ENCODE measurements at places on chromosomes 13 and 19.

DNA sequence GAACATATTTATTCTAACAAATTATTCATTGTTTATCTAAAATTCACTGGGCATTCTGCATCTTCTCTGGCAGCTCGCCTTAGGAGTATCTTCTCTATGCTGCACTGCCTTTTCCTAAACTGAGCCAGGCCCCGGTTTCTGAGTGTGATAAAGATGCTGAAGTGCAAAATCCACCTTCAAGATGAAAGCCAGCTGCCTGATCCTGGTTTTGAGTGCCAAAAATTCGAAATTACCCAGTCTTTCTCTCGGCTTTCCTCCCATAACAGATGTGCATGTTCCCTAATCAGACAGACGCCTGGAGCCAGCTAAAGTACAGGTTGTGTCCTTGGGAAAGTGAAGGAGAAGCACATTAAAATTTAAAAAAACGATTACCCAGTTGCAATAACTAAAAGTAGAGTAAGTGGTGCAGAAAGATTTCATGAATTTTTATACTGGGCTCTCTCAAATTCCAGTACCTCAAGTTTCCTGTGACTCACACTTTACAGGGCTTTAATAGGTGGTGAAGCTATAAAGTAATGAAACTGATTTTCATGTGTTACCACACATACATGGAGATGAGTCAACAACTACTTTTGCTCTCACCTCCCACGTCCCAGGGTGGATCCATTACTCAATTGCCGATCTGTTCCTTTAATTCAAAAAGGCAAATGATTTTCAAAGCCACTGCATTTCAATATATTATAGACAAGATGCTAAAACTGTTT lies 65.0 kb upstream of the GTF2F2 start:
- DNase-seq, result no peak

DNA sequence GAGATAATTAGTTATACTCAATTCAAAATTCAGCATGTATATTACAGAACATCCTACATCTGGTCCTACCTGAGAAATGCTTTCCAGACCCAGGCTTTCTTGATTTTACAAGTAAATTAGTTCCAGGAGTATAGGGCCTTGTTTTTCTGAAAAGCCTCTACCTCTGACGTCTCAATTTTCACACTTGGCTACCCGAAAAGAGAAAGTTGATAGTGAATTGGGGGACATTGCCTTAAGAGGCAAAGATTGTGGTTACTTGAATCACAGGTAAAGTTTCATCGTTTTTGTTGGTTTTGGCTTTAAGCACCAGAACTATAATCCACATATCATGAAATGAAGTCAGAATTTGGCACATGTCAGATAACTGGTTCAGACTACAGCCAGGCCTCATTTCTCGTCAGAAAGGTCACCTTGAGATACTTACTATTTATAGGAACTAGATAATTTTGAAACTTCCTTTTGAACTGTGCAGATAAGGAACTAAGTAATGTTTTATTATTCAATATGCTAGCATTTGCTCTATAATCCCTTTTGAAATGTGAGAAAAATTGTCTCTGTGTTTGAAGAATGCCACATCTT lies 30.8 kb downstream of the FAM124A start:
- no peak for DNase-seq

DNA sequence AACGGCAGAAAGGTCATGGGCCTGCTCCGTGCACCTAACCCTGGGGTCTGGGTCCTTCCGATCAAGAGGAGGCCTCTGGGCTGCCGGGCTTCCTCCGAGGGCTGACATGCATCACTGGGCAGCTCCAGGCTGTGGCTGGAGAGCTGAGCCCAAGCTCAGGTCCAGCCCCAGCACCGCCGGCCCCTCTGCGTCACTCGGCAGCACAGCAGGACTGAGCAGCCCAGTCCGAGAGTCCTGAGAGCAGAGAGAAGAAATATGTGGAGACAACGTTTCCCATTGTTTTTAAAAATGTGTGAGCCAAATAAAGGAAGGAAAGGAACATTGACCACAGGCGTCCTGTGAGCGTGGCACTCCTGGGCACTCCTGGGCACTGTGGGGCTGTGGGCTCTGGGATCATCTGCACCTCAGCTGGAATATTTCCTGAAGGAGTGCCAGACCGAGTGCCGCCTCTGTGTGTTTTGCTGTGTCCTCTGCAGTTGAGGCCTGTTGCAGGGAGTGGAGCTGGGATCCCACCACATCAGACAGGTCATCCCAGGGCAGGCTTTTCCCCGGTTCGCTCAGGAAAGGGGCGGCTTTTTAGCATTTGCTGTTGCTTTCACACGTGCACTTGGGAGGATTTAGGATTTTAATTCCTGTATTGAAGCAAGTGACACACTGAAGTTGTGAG lies 37.8 kb upstream of the TFDP1 start:
- DNase-seq, result no peak

DNA sequence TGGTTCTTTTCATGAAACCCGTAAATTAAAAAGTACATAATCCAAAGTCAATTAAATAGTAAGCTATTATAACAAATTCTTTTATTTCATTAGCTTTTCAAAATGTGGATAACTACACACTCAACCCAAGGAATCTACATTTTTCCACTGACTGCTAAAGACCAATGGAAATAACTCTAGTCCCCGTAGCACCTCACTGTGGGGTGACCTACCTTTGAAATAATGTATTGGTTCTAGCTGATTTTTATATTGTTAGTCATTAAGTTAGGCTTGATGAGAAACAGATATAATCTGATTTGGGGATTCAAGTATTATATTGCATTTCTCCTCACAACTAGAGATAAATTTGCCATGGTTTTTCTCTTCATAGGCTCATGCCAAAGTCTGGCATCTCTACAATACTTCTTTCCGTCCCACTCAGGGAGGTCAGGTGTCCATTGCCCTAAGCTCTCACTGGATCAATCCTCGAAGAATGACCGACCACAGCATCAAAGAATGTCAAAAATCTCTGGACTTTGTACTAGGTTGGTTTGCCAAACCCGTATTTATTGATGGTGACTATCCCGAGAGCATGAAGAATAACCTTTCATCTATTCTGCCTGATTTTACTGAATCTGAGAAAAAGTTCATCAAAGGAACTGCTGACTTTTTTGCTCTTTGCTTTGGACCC lies 37.3 kb downstream of the KL start:
- no peak for DNase-seq

DNA sequence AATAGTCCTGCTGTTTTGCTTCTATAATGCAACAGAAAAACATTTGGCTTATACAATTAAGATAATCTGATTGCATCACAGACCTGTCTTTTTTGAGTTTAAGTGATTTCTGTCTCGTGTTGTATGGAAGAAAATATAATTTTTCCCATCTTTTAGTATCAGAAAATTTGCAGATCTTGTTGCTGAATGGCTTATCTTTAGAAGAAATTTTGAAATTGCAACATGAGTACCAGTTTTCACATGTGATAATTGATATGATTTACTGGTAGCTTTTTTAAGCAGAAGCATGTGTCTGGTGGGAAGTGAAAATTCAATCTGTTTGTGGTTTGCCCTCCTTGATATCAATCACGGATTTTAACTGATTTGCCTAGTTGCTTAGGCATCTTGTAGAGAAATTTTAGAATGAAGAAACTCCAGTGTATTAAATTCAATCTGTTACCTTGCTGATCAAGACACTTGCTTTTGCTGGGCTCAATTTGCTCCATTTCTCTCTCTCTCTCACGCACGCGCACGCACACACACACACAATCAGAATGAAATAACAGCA lies 89.8 kb upstream of the MYCBP2 start:
- no peak for DNase-seq

GRCh38 chr13:45325806-45326205 lies 15.2 kb downstream of the TPT1 start:
- DNase-seq, result no peak

- no peak for DNase-seq
Measured at GRCh38 chr13:72230131-72230530, 363.1 kb upstream of the DACH1 start.

DNA sequence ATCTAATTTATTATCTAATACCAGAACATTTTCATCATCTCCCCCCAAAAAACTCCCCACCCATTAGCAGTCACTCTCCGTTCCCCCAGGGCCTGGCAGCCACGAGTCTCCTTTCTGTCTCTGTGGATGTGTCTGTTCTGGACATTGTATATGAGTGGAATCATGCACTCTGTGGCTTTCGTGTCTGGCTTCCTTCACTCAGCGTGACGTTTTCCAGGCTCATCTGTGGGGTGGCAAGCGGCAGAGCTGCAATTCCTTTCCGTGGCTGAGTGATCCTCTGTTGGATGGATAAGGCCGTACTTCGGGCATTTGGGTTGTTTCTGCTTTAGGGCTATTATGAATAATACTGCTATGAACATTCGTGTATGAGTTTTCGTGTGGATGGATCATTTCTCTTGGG lies 3.1 kb downstream of the AP2S1 start:
- no peak for DNase-seq

GRCh38 chr13:38674208-38674607 lies 12.7 kb upstream of the FREM2 start:
- no peak for DNase-seq

DNA sequence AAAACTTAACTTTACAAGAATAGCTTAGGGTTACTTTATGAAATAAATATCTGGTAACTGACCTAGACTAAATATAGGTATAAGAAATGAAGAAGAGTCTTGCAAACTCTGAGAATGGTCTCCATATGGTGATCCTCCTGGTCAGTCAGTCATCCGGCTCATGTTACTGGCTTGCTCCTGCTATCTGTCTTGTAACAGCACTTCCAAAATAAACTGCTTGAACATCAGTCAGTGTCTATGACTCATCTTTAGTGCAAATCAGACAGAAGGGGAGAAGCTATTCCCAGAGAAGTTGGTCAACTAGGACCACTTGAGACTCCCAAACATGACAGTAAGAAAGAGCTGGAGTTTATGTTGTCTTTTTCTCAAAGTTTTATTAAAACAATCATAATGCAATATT lies 1550.9 kb downstream of the PCDH9 start:
- no peak for DNase-seq

GRCh38 chr13:86098511-86098910 lies 299.3 kb upstream of the SLITRK6 start:
- no peak for DNase-seq

DNA sequence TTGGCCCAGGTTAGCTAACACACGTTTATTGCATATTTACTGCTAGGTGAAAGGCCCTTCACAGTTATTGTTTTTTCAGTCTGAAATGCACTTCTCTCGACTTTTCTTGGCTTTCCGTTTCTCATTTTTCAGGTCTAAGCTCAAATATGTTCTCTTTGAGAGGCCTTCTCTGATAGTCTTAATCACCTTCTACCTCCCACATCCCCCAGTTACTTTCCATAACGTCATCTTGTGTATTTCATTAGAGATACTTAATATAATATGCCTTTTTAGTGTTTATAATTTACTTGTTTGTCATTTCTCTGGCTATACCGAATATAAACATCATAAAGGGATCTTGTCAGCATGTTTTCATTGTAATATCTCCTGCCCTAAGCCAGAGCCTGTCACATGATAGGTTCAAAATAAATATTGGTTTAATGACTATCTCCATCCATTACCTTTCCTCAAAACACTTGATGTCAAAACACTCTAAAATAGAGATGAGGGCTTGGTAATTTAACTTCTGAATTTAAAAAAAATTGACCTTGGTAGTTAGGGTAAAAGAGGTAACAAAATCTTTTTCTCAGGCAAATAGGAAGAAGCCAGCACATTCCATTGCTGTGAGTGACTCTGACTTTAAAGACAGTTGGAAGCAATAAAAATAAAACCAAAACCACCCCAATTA lies 168.6 kb upstream of the RFC3 start:
- DNase-seq, result no peak

GRCh38 chr13:95212983-95213850 lies 88.0 kb downstream of the ABCC4 start:
- no peak for DNase-seq

GRCh38 chr13:93767180-93767916 lies 540.7 kb downstream of the GPC6 start:
- DNase-seq, result peak; percentile 65

GRCh38 chr19:41792513-41793413 lies 3.6 kb upstream of the CEACAM3 start:
- DNase-seq, result peak; percentile 46

DNA sequence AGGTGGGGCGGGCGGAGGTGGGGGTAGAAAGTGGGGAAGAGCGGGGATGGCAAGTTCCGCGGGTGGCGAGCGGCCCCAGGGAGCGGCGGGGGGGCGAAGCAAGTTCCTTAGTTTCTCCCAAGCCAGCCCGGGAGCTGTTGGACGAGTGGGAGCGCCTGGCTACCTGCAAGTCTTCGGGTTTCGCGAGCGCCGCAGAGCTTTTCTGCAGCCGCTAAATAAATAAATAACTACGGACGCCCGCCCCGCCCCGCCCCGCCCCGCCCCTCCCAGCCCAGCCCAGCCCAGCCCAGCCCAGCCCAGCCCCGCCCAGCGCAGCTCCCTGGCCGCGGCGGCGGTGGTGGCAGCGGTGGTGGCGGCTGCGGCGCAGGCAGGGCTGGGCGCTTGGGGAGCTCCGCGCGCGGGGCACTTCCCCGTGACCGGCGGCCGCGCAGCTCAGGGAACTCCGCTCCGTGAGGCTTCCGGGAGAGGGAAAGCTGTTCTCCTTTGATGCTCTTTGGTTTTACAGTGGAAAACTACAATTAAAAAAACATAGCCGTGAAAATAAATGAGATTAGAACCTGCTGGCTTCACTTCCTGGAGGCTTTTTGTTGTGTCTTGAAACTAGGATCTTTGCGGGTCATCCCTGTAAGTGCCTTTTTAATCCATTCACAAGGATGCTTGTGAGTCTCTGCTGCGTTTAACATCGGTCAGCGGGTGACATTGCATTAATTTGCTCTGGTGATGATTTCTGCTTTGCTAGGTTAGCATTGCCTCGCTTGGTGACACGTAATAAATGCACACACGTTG lies at the start of gene UBE2L5:
UBE2L5 (plus strand) TSS at position 440 of the 786 bp plus-strand sequence. CDS start 5,498 bp downstream, outside the sequence.
- peak; percentile 78 for DNase-seq

DNA sequence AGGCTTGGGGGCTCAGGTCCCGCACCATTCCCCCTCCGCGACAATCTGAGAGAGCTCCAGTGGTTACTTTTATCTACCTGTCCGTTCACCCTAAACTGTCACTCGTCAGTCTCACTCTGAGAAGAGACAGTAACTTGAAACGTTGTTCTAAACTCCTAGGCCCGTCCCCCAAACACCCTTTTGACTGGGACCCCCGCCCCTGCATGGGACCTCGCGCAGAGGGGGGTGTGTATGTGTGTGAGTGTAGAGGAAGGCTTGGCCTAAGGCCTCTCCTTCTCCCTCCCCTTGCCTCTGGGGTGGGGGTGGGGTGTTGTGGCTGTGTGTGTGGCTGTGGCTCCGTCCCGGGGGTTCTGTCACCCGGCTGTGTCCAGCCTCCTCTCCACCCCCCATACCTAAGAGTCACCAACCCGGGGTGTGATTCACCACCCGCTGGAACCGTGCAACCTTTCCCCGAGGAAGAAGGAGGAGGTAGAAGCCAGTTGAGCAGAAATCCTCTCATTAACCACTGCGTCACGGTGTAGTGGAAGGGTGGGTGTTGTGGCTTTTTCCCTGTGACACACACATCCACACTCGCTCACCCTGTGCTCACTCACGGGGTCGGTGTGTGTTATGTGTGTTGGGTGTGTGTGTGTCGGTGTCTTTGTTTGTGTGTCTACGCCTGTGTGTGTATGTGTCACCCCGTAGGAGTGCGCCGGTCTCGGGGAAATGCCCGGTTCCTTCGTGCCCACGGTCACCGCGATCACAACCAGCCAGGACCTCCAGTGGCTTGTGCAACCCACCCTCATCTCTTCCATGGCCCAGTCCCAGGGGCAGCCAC lies 2.4 kb downstream of the FOSB start:
- no peak for DNase-seq

GRCh38 chr13:73189776-73190175 lies 131.0 kb downstream of the KLF5 start:
- DNase-seq, result no peak

- DNase-seq, result no peak
Measured at GRCh38 chr19:38216785-38217641, 7.0 kb downstream of the DPF1 start.
